HTR-8/SVneo (cell line): ENCODE measurements at places on chromosomes 12 and 14.

- DNase-seq = no peak
These were observed 1145.2 kb downstream of the AACS start for GRCh38 chr12:126210448-126210847.

DNA sequence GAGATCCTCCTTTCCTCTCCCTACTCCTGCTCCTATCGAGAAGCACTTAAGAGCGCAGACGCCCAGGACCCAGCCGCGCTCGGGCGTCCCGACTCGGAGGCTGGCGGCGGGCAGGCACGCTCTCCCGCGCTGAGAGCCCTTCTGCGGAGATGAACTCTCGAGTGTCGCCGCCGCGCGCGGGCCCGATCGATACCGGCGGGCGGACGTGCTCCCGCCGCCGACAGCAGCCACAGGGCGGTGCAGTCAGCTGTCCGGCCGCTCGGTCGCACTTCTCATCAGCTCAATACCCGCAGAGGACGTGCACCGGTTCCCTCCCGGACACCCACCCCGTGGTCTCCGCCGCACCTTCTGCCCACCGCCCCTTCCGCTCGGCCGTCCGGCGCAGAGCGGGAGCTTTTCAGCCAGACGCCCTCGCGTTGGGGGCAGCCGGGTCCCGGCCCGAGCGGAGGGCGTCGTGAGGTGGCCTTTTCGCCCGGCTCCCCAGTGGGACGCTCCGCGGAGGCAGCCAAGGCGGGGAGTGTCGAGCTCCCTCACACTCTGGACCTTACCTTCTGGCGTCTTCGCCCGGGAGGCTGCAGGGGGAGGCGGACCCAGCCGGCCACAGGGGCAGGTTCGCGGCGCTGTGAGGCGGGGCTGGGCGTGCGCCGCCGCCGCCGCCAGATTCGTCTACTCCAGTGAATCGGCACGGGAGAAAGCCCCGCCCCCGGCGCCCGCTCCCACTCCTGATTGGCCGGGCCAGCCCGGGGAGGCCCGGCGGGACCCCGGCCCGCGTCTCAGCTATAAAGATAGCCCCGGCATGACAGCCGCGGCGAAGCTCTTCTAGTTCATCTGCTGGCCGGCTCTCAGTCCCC, at the start of gene INSM2:
INSM2 (plus strand) TSS at position 808 of the 851 bp plus-strand sequence. CDS start 89 bp downstream, outside the sequence.
- DNase-seq = peak; percentile 45

- no peak for DNase-seq
These were observed 897.8 kb downstream of the LRFN5 start for GRCh38 chr14:42504433-42504832.

DNA sequence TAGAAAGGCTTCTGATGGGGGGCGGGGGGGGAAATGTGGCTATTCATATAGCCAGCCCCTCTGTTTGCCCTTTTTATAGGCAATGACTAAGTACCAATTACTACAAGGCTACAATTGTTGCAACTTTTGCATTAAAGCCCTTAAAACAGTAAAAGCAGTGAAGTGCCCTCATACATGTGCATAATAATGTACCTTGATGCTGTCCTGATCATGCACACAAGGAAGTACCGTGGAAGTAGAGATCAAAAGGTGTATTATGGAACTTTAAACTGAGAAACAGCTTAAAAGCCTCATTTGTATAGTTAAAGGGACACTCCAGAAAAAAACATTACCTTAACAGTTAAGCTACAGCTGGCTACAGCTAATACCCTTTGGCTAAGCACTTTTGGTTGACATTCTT, 111.8 kb downstream of the PLEKHG7 start:
- no peak for DNase-seq

GRCh38 chr12:122412851-122413433, 9.5 kb downstream of the CLIP1 start:
- no peak for DNase-seq
